Activated CD4-positive, alpha-beta T cell treated with anti-CD3 and anti-CD28 coated beads for 36 hours (primary cell): ENCODE measurements at places on chromosomes 7 and 10. TPM values are rescaled to one million over a fixed set of nuclear protein-coding genes. Genes with fewer than 3 reads are reported as not detected.

Gene CNNM1
- total RNA-seq = 1.4 TPM

Gene HDAC9
- total RNA-seq = 0.94 TPM

Gene STK31
- total RNA-seq = not detected

Gene UTF1
- not detected for total RNA-seq

Gene TCERG1L
- 0.21 TPM for total RNA-seq

Gene TMEM176A
- not detected for total RNA-seq

Gene OR6V1
- total RNA-seq = not detected

Gene HABP2
- not detected for total RNA-seq

Gene AKR1E2
- total RNA-seq = 9.8 TPM
